ENCODE measurements at places on chromosomes 4 and X.

- DNase-seq = no peak
These were observed 54.4 kb upstream of the ATP6AP2 start for GRCh38 chrX:40526412-40526811.

GRCh38 chrX:45768666-45769236 lies 568.1 kb upstream of the DIPK2B start:
- no peak for DNase-seq

DNA sequence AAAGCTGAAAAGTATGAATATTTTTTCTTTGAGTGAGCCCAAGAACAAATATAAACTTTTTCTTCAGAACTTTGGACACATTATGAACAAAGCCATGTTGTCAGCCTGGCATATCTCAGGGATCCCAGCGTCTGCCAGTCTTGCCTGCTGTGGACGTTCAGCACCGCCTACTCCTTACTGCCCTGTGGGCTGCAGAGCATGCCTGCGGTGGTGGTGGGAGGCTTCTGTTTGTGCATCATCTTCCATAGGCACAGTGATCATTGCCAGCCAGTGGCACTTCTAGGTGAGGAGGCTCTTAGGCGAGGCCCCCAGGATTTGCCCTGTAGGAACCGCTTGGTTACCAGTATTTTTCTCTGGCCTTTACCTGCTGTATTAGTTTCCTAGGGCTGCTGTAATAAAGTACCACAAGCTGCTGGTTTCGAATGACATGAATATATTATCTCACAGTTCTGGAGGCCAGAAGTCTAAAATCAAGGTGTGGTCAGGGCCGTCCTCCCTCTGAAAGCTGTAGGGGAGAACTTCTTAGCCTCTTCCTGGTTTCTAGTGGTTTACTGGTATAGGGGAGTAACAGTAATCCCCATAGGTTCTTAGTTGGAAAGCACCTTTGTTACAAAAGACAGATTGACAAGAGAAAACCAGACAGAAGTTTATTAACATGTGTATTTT lies 15.4 kb downstream of the ANXA3 start:
- no peak for DNase-seq

- DNase-seq = no peak
These were observed 28.5 kb upstream of the BANK1 start for GRCh38 chr4:101762025-101762424.

- DNase-seq = no peak
These were observed 655.8 kb downstream of the ZNF674 start for GRCh38 chrX:45889471-45889870.

GRCh38 chr4:15547392-15547791 lies 77.7 kb downstream of the CC2D2A start:
- DNase-seq = peak; percentile 36

DNA sequence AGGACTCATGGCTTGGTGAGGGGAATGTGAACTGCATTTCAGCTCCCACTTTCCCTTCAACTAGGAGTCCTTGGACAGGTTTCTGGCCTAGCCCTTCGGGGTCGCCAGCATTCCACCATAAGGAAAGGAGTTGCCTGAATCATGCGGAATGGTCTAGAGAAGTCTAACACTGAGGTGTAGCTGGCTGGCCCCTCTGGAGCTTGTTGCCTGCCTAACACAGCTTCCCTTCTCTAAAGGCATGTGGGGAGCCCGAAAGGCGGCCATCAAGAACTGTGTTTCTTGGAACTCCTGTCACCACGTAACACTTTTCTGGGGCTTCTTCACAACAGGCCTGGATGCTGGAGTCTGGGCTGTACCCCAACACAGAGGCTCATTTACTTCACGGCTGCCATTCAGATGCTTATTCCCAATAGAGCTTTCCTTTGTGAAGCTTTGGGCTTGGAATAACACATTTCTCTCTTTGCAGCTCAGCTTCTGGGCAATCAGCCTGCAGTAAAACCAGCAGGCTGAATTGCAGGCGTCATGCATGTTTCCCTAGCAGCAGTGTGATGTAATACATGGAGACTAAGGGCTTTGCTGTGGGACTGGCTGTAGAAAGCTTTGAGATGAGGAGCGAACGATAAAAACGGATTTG lies 5.4 kb downstream of the GABRQ start:
- DNase-seq = no peak

- no peak for DNase-seq
These were observed 75.3 kb upstream of the STIM2 start for GRCh38 chr4:26785312-26785711.

- DNase-seq = no peak
These were observed 57.6 kb upstream of the PPP2R3B start for GRCh38 chrX:444305-444704.

DNA sequence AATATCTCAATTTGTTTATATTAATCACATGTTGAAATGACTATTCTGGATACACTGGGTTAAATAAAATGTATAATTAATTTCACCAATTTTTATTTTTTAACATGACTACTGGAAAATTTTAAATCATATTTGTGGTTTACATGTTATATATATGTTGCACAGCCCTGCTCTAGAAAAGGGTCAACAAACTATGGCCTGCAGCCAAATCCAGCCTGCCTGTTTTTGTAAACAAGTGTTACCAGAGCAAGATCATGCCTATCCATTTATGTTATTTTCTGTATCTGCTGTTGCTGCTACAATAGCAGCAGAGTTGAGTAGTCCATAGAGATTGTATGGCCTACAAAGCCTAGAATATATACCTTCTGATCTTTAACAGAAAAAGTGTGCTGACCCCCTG lies 1.2 kb downstream of the TCEANC start:
- DNase-seq = no peak

- DNase-seq = no peak
These were observed 62.7 kb upstream of the SHOX start for GRCh38 chrX:567891-568290.

GRCh38 chr4:173165706-173166105 lies 2.9 kb upstream of the GALNT7 start:
- no peak for DNase-seq

DNA sequence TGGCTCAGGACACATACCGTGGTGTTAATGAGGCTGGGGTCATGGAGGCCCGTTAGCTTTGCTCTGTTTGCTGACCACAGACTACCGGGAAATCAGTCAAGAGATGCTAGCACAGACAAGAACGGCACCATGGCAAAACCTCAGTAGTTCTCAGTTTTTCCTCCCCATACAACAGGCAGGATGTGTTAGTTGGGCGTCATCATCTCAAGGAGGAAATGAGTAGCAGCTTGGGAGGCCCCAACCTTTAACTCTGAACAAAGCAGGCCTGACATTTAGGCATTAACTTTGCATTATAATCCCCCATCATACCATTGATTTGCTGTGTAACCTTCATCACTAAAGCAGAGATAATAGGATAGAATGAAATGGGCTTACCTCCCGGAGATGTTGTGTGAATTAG lies 714.2 kb downstream of the RPA4 start:
- no peak for DNase-seq

GRCh38 chrX:39067866-39068265 lies 266.6 kb downstream of the MID1IP1 start:
- DNase-seq = no peak

- DNase-seq = no peak
These were observed 77.3 kb downstream of the STK32B start for GRCh38 chr4:5128569-5128968.

DNA sequence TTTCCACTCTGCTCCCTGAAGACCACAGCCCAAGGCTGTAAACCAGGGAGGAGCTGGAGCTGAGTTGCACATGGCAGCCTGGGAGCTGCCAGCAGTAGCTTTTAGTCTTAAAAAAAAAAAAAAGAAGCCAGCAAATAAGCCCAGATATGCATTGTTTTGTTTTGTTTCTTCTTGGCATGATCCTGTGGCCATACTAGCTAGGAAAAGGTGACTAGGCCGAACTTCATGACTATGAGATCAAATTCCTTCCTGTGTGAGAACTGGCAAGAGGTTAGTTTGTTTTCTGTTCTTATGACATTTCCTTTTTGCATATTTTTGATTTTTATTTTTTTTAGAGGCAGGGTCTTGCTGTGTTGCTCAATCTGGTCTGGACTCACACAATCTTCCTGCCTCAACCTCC lies 323.3 kb downstream of the DCTD start:
- DNase-seq = no peak

- DNase-seq = no peak
These were observed 880.4 kb downstream of the PCDH18 start for GRCh38 chr4:136651932-136652331.

GRCh38 chr4:153684971-153685371 lies 891 bp downstream of the TLR2 start:
- no peak for DNase-seq

DNA sequence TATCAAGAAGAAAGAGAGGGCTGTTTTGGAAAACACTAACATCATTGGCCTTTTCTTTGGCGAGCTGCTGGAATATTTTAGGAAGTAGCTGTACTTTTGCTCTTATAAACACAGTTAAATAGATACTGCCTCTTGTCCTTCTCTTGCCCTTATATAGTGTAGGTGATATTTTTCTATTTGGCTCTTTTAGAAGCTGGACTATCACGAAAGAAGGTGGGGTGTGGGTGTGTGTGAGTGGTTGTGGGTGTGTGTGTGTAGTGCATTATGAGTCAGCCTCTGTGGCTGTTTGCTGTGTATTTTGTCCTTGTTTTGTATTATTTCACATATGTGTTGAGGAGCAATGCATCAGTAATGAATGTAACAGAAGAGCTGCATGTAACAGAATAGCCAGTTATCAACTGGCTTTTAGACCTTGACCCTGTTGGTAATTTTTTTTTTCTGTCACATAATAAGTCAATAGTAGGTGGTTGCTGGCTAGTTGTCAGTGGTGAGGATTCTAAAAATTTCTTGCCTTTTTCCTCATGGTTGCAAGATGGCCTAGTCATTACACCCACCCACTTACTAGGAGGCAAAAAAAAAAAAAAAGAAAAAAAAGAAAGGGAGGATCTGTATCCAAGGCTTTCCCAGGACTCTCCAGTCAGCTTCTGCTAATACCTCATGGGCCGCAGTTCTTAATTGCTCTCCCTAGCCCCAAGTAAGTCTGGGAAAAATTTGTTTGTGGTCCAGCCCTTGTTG lies 23.8 kb downstream of the ARHGAP10 start:
- no peak for DNase-seq

DNA sequence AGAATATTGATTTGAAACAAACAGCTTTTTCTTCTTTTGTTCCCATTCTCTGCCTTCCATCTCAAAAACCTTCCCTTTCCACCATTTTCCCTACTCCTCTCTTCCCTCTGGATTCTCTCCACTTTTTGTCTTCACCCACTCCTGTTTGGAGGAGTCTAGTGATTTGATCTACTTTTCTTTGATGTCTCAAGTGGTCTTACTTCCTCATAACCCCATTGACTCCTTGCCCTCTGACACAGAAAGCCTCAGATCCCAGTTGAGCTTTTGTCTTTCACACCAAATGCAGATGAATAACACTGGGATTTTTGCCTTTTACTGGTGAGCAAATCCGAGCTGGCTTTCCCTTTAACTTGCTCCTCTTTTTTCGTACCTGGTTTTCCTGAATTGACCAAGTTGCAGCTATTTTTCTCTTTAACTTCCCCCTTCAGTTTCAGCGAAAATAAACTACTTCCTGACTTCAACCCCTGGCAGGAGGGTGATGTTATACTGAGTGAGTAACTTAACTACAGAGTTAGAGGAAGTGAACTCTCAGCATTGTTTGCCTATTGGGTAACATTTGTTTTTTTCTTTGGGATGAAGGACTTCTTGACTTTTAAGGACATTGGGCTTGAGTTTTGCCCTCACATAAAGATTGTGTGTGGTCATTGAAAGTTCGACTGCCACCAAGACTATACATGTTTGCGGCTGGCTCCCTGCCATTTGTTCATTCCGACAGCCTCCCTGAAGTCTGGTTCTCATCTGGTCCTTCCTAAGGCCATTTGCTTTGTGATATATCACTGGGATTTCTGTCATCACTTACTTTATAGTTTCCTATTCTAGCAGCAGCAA lies 392.8 kb upstream of the NR3C2 start:
- DNase-seq = no peak

GRCh38 chrX:29478336-29479069 lies 736.9 kb upstream of the MAGEB2 start:
- no peak for DNase-seq

GRCh38 chr4:8308856-8309771 lies 39.6 kb downstream of the HTRA3 start:
- DNase-seq = no peak

DNA sequence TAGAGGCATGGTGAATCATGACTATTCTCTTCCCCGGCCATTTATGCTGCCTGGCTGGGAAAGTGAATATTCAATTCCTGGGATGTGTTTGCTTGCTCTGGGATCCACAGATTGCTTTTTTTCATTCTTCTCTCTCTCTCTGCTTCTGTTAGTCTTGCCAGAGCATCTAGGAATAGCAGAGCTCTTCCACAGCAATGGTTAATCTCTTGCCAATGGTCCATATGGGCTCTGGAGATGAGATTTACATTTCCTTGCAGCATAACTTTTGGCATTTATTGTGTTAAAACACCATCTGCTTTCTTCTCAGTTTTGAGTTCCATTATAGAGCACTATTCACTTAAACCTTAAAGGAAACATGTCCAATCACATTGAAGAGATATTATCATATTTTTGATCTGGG lies 59.2 kb upstream of the GUCY1A1 start:
- DNase-seq = no peak

DNA sequence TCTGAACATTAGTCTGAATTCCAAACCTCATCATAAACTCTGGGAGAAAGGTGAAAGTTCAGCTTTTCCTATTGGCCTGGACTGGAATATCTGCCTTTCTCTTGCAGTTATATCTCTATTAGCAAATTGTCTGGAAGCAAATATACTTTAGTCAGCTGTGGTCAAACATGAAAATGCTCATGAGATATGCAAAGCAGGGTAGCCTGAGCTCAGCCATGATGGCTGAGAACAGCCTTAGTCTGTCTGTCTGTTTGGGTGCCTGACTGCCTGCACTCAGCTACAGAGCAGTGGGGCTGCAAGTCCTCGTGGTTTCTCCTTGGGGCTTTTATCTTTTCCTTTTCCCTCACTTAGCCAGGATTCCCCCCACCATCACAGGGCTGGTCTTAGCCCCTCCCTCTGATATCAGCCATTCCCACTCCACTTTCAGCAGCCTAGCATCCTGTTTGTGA lies 19.5 kb upstream of the PGRMC2 start:
- DNase-seq = no peak

DNA sequence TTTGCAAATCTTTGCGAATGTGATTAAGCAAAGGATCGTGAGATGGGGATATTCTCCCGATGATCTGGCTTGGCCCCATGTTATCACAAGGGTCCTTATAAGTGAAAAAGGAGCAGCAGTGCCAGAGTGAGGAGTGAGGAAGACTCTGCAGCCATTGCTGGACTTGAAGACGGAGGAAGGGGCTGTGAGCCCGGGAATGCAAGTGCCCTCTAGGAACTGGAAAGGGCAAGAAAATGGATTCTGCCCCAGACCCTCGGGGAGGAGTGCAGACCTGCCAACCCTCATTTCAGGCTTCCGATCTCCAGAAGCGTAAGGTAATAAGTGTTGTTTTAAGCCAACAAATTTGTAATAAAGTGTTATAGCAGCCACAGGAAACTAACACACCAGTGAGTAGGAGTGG lies 76.3 kb downstream of the EVC start:
- DNase-seq = no peak

DNA sequence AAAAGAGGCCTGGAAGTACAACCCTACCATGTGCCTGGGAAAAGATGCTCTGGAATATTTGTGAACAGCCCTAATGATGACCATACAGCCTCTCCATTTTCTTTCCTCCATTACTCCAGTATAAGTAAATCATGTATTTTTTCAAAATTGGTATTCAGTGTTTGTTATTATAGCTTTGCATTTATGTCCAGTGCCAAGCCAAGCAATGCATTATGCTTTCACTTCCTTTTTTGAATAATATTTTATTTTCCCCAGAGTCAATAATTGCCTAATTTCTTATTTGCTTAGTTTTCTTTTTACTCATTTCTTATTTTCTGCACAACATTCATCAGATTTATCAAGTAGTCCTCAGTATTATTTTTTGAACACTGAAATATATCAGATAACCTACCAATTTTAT lies 49.3 kb upstream of the EOLA2 start:
- DNase-seq = no peak

Data from CD4-positive, alpha-beta T cell treated with Interleukin-12 subunit alpha and Interleukin-12 subunit beta, for 1 hour (primary cell).